Activated naive CD8-positive, alpha-beta T cell treated with anti-CD3 and anti-CD28 coated beads, Interleukin-2, amount 50 U/mL, for 16 hours (primary cell): ENCODE measurements at places on chromosomes 12 and 14.
A peak's percentile ranks its signal among the peaks of the same experiment; 100 is the strongest.

GRCh38 chr12:1665366-1665765, 25.5 kb upstream of the ADIPOR2 start:
- DNase-seq: no peak

DNA sequence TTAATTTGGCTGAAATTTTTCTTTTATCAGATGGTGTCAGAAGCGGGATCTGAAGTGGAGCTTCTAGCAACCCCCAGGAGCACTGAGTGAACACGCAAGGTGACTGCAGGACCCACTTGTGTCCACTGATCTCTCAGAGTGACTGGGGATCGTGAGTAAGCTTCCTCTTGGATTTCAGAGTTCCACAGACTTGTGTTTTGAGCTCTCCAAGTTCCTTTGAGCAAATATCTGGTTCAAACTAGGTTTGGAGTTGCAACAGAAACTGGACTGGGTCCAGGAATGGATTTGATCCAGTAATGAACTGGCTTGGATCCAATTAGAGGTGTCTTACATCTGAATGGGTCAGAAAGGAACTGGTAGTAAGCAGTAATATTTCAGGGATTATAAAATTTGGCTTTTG, 24.7 kb upstream of the B4GALNT1 start:
- no peak for DNase-seq

GRCh38 chr12:109445191-109445609, 31.9 kb downstream of the KCTD10 start:
- DNase-seq: no peak

DNA sequence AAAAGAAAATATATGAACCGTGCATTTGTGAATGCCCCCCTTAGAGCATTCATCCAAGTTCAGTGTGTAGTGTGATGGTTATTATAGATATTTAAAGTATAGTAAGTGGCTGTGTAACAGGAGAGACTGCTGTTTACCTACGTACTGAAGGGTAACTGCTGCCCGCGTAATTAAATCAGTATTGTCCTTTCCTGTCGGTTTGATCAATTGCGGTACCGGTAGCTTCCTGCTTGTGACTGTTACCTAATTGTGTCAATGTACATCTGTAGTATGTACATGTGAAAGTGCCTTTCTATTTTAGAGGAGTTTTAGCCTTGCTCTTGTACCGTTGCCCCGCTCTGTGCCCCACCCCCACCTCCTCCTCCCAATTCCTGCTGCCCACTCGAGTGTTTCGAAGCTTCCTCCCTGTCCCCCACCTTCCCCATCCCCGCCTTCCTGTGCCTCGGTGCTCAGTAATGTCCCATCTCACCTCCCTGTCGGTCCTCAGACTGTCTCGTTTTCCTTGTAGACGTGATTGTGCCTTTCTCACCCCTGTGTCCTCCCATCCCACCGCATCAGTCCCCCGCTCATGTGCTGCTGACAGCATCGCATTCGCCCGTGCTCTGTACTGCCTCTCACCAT, 75.0 kb downstream of the KICS2 start:
- DNase-seq: no peak

- DNase-seq: no peak
Observed at GRCh38 chr12:124544983-124545382, 22.4 kb downstream of the NCOR2 start.

DNA sequence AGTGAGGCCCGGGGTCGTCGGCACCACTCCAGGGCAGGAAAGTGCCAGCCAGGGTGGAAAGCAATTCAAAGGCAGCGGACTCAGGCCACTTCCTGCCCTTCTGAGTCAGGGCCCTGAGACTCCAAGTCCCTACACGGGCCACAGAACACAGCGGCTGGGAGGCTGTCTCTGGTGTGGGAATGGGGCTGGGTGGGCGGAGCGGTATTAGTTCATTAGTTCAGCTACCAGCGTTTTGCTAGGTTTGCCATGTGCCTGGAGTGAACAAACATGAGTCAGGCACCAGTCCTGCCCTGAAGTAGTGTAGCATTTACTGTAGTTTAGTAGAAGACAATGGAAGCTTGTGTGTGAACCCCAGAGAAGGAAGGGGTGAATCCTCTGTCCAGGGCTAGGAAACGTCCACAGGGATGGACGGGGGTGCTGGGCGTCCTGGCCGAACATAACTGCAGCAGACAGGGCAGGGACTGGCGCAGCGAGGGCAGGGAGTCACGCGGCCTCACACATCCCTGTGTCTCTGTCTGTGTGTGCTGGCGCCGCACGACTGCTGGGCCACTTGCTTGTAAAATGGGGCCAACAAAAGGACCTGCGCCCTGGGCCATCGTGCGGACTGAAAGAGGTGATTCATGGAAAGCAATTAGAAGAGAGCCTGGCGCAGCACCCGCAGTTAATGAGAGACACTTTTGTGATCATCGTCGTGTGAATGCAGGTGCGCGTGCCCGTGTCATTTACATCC, 186.4 kb upstream of the PRMT8 start:
- no peak for DNase-seq

DNA sequence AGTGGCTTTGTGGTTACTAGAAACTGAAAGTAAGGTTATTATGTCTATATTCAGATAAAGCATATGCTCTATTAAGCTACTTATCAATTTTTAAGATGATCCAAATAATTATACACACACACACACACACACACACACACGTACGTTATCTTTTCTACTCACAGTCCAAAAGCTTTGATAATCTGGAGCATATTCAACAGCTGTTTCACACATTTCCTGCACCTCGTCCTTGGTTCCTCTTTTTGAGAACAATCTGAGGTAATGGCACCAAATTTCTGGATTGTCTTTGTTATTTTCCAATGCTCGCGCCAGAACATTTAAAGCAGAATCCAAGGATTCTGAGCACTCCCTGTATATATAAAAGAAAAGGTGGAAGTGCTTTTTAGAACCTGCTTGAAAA, 37.5 kb downstream of the ZFC3H1 start:
- no peak for DNase-seq

DNA sequence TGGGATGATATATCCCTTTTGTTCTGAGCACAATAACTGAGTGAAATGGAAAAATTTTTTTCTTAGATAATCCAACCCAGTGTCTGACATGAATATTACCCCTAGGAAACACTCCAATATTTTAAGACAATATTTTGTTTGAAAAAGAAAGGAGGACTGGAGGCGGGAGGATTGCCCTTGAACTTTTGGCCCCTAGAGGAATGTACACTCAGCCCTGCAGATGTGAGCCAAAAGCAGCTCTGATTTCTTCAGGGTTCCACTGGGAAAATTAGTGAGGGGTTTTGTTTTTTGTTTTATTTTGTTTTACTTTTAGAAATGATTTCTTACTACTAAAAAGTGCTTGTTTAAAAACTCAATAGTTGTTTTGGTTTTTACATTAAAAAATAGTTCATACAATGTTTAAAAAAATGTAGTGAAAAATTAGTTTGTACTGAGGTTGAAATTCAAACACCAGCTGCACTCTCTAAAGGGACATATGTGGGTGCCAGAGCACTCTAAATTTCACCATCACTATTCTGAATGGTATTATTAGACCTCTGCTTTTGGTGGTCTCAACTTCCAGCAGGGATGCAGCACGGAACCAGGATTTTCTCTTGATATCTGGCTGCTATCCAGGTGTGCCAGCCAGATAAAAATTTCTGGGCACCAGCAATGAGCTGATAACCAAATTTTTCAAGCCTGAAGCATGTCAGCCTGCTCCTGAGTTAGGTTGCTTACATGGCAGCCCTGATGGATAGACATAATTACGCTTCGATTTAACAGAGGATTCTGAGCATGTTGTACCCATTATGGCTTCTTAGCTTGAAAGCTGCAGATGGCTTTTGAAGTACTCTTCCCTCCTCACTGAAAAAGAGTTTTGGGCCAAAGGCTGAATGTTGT, 141.9 kb downstream of the ANO6 start:
- no peak for DNase-seq

- DNase-seq: no peak
Observed at GRCh38 chr14:59359431-59360124, 105.6 kb downstream of the GPR135 start.

- no peak for DNase-seq
Observed at GRCh38 chr12:32476446-32476845, 77.1 kb downstream of the FGD4 start.

- no peak for DNase-seq
Observed at GRCh38 chr12:104131609-104132008, 6.4 kb downstream of the NFYB start.

- no peak for DNase-seq
Observed at GRCh38 chr14:96187216-96188031, 17.2 kb upstream of the BDKRB2 start.

- DNase-seq: no peak
Observed at GRCh38 chr12:131829791-131830334, 1.7 kb downstream of the MMP17 start.

- no peak for DNase-seq
Observed at GRCh38 chr12:104048811-104049210, 1.2 kb downstream of the GLT8D2 start.

GRCh38 chr14:80056497-80056801, 154.9 kb downstream of the DIO2 start:
- no peak for DNase-seq

DNA sequence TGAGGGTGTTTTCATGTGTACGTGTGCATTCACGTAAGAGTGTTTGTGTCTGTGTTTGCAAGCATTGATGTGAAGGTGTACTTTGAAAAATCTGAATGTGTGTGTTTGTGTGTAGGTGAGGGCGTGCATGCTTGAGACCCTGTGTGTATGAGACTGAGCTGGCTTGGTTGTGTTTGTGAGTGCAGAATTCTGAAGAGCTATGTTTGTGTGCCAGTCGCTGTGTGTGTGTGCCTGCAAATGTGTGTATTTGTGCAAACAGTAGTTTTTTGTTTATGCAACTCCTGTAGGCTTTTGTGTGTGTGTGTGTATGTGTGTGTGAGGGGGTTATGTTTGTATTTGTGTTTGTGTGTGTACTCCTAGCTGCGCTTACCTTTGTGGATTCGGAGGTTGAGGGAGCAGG, 1.7 kb upstream of the LHX5 start:
- DNase-seq: no peak

- peak; percentile 5 for DNase-seq
Observed at GRCh38 chr12:50597200-50598195, 92.7 kb downstream of the DIP2B start.

GRCh38 chr12:19248929-19249602, 119.5 kb downstream of the PLEKHA5 start:
- no peak for DNase-seq

GRCh38 chr12:107450541-107450940, 235.1 kb upstream of the PWP1 start:
- no peak for DNase-seq

- no peak for DNase-seq
Observed at GRCh38 chr14:104084251-104085002, 1.1 kb upstream of the ASPG start.

DNA sequence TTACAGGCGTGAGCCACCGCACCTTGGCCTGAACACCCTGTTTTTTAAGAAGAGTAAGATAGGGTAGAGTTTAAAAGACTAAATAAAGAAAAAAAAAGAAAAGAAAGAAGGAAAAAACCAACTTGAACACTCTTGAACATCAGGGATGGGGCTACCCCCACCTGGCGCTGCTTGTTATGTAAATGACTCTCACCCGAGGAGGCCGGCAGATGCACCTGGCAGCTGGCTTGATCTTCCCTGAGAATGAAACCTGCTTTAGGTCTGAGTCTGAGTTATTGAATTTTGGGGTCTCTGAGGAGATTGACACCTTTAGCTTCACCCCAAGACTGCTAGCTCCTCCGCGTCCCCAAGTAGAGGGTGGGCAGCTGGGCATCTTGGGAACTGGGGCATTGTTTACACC, 15.5 kb upstream of the MEG3 start:
- DNase-seq: no peak

GRCh38 chr14:72664651-72665050, 229.2 kb downstream of the DPF3 start:
- no peak for DNase-seq

DNA sequence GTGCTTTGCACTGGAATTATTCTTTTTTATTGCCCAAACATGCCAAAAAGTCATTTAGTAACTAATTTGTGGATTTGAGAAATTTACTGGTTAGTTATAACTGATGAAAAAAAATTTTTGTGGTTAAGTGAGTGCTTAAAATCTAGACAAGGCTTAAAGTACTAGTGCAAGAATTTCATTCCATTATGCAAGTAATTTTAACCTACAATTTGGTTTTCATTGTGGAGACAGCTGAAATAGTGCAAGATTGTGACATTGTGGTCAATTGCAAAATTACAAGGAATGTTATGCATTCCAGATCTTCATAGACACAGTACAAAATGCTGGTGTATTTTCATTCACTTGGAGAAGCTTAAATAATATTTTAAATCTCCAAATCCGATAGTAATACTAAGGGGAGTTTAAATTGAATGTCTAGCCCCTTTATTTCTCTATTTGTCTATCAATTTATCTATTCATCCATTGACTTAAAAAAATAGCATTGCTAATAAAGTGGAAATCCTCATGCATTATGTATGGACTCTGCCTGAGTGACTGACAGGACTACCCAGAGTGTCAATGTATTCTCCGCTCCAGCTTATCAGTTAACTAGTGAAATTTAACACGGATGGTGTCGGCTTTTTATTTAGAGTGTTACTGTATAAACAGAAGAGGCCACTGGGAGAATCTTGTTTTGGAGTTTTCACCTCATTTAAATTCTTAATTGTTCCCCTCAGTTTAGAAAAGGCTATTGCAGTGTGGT, 125.9 kb downstream of the ALX1 start:
- no peak for DNase-seq

- DNase-seq: no peak
Observed at GRCh38 chr12:52865090-52865944, 16.5 kb upstream of the KRT78 start.

- DNase-seq: no peak
Observed at GRCh38 chr14:54649056-54649455, 82.1 kb downstream of the SAMD4A start.

GRCh38 chr14:20382526-20382925, 30.8 kb downstream of the TEP1 start:
- no peak for DNase-seq

DNA sequence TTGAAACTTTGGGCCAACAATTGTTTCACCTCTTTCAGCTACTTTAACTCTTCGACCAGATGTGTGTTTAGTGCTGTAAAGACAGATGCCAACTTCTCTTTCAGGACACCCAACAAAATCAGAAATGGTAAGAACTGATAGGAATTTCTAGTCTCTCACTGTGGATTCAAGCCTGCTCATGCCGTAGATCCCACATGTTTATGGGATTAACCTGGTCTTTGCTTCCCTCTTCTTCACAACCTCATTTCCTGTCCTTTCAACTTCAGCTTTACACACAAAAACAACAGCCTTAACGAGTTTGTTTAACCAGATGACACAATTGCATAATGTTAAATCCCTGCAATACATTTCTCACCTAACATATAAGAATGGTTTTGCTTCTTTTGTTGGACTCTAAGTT, 1031.9 kb upstream of the LRFN5 start:
- no peak for DNase-seq

GRCh38 chr14:90303473-90303872, 28.3 kb downstream of the NRDE2 start:
- DNase-seq: no peak

DNA sequence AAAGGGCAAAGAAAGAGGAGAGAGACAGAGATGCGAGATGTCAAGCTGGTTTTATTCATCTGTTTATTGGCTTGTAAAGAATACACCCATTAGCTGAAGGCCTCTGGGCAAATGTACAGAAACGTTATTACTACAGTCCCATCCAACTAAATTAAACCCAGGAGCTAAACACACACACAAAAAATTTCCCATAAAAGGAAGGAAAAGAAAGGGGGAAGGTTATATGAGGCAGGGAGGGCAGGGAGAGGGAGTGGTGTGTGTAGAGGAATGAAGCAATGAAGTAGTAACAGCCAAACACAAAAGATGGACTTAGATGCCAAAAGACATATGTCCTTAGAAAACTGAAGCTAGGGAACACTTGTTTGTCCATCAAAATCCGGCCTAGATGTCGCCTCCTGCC, 3.1 kb upstream of the MFAP5 start:
- no peak for DNase-seq

GRCh38 chr12:112283546-112283945, 98.7 kb downstream of the HECTD4 start:
- DNase-seq: no peak
